ENCODE measurements at places on chromosomes 2 and 18.

GRCh38 chr2:239715202-239715601 lies 309.9 kb downstream of the NDUFA10 start:
- no peak for DNase-seq

- DNase-seq = no peak
These were observed 92.6 kb downstream of the RDH14 start for GRCh38 chr2:18467749-18468360.

GRCh38 chr18:41992066-41992465 lies 37.0 kb downstream of the PIK3C3 start:
- no peak for DNase-seq

DNA sequence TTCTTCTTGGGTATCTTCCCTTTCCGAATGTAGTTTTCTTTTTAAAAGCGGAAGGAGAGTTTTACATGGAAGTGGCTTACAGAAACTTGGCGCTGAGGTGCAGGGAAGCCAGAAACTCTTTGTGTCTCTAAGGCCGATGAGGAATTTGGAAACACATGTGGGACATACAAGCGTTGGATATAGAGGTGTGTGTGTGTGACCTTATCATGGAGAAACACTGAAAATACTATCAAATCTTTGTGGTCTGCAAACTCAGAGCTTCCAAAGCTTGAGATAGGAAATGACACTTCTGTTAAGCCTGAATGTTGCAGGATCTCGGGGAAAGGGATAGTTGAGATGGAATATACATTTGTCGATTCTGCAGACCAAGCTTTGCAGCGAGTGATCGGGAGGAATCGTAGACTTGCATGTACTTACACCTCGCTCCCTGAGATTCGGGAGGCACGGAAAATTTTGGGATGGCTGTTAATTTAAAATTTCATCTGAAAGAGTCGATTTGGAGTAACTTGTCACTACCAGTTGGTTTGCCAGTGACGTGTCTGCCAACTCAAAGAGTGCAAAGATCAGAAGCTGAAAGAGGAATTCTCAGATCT lies 1.0 kb downstream of the NAB1 start:
- DNase-seq = no peak

- no peak for DNase-seq
These were observed 845.9 kb upstream of the ID2 start for GRCh38 chr2:7835693-7836680.

DNA sequence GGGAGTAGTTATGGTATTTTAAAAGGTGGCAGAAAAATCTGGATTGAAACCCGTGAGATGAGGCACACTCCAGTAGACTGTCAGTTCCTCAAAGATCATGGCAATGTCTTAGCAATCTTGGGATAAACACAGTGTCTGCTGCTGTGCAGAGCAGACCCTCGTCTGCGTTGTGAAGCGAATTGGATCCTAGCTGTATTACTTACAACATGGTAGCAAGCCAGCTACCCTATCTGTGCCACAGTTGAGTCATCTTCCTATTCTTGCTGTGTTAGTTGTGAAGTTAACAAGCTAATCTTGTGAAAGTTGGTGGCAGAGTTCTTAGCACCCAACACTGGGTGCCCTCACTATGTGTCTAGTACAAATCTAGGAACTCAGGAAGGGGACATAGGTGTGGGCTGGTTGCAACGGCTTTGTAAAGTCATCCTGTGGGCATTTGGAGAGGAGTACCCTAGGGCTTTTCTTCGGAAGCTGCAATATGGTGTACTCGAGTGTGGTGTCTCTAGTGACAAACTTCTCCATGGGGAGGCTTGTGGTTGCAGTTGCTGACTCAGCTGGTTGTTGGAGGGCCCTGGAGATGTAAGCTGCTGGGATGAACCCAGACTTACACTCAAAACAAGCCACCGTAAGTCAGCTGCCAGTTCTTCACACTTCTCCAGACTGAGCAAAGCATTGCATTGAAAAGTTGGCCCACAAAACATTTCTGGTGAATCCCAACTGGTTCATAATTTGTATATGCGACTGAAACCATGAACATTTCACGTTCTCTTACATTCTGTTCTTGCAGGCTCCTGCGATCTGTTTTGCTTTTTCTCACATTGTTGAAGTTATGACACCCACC lies 61.5 kb downstream of the ADCYAP1 start:
- DNase-seq = no peak

GRCh38 chr18:29271501-29271900 lies 1094.6 kb upstream of the CDH2 start:
- no peak for DNase-seq

- DNase-seq = no peak
These were observed 22.5 kb downstream of the STAT4 start for GRCh38 chr2:191128172-191128910.

DNA sequence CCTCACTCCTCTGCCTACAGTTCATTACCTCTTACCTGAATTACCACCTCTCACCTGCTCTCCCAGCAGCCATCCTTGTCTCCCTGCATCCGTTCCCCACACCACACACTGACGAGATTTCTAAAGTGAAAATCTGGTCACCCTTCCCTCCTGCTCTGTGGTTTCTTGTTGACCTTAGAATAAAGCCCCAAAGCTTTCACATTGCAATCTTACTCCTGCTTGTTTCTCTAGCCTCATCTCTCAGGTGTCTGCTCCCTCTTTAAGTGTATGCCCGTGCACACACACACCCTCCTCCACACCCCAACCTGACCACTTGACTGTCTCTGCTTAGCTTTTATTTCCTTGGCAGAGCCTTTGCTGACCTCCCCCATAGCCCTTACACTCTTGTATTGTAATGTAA lies 122.0 kb upstream of the SKOR2 start:
- DNase-seq = no peak

GRCh38 chr2:180882959-180883358 lies 97.4 kb upstream of the UBE2E3 start:
- DNase-seq = no peak

DNA sequence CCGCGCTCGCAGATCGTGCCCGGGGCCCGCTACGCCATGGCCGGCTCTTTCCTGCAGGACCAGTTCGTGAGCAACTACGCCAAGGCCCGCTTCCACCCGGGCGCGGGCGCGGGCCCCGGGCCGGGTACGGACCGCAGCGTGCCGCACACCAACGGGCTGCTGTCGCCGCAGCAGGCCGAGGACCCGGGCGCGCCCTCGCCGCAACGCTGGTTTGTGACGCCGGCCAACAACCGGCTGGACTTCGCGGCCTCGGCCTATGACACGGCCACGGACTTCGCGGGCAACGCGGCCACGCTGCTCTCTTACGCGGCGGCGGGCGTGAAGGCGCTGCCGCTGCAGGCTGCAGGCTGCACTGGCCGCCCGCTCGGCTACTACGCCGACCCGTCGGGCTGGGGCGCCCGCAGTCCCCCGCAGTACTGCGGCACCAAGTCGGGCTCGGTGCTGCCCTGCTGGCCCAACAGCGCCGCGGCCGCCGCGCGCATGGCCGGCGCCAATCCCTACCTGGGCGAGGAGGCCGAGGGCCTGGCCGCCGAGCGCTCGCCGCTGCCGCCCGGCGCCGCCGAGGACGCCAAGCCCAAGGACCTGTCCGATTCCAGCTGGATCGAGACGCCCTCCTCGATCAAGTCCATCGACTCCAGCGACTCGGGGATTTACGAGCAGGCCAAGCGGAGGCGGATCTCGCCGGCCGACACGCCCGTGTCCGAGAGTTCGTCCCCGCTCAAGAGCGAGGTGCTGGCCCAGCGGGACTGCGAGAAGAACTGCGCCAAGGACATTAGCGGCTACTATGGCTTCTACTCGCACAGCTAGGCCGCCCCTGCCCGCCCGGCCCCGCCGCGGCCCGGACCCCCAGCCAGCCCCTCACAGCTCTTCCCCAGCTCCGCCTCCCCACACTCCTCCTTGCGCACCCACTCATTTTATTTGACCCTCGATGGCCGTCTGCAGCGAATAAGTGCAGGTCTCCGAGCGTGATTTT lies 7.6 kb downstream of the TBR1 start:
- no peak for DNase-seq

- no peak for DNase-seq
These were observed 448.9 kb downstream of the NBAS start for GRCh38 chr2:15112216-15112615.

DNA sequence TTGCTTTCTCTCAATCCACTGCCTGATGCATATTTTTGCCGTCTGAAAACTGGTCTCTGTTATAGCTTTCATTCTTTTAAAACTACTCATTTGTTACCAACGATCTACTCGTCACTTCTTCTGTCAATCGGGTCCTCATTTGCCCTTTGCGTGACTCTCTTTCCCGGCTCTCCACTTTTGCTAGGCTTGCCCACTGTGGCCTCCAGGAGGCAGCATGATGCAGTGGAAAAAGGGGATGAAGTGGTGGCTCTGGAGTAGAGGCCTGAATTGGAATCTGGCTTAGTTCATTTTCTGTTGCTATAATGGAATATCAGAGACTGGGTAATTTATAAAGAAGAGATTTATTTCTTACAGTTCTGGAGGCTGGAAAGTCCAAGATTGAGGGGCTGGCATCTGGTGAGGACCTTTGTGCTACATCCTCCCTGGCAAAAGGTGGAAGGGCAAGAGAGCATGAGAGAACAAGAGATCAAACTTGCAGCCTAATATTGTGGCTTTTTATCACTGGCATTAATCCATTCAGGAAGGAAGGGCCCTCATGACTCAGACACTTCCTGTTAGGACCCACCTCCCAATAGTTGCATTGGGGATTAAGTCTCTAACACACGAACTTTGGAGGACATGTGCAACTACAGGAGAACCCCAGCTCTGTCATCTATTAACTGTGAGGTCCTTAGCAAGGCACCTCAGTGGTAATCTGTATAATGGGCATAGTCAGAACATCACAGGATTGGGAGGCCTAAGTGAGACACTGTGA lies 15.4 kb downstream of the GDF7 start:
- peak; percentile 53 for DNase-seq

DNA sequence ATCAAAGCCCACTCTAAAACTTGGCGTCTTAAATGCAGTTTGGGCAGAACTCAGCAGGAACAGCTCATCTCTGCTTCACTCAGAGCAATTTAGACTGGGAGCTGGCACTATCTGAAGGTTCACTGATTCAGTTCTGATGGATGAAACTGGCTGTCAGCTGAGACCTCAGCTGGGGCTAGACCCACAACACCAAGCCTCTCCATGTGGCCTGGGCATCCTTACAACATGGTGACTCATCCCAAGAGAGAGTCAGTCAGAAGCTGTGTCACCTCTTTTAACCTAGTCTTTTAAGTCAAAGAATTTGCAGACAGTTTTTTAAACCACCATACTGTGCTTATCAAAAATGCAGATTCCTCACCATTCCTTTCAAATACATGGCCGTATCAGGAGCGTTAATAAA lies 62.6 kb upstream of the ZNF397 start:
- DNase-seq = no peak

DNA sequence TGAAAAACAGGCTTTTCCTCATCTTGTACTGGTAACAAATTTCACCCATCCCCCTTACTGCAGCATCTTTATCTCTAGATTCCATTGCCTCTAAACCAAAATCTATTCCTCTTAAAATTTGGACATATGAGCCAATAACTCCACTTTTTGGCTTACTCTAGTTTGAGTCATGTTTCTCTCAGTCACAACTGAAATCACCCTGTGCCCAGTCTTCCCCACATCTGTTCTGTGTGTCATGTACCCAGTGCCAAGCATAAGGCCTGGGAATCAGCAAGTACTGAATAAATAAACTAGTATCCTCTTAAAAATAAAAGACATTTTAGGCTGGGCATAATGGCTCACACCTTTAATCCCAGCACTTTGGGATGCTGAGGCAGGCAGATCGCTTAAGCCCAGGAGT lies 20.8 kb upstream of the CHN1 start:
- no peak for DNase-seq

All from WERI-Rb-1 (cell line).